ENCODE measurements at places on chromosomes 1 and 21. TPM values are rescaled to one million over a fixed set of nuclear protein-coding genes. Genes with fewer than 3 reads are reported as not detected.

GRCh38 chr1:9421533-9421873 lies 117.8 kb upstream of the SLC25A33 start:
- DNase-seq: no peak

- no peak for DNase-seq
These were observed 10.9 kb upstream of the CD5L start for GRCh38 chr1:157852476-157852875.

DNA sequence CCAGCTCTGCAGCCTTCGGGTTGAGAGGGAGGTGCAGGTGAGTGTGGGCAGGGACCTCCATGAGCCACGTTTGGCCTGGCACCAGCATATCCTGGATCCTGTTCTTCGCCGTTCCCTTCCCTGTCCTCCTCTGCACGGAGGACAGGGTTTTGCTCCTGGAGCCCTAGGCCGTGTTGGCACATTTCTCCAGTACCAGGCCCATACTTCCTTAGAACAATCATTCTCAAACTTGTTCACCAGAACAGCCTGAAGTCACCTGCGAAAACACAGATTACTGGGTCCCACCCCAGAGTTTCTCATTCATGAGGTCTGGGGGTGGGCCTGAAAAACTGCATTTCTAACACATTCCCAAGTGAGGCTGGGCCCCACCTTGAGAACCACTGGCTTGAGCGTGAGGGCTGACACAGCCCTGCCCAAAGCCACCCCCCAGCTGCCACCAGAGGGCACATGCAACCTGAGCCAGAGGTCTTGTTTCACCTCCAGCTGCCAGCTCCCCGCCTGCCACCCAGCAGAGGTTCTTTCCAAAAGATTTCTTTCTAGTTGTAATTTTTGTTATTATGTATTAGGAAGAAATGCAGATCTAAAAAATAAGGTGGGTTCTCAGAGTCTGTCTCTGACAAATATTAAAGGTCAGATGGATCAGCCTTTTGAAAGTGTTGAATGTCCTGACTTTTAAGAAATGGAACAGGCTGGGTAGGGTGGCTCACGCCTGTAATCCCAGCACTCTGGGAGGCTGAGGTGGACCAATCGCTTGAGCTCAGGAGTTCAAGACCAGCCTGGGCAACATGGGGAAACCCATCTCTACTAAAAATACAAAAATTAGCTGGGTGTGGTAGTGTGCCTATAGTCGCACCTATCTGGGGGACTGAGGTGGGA lies 39.6 kb upstream of the LDLRAP1 start:
- DNase-seq: no peak

- no peak for DNase-seq
These were observed 149.4 kb upstream of the CAMK1G start for GRCh38 chr1:209434066-209434465.

The RXFP4 gene
- total RNA-seq: not detected

The COL16A1 gene
- 0.73 TPM for total RNA-seq

The SLC9C2 gene
- total RNA-seq: not detected
